A549 treated with dexamethasone at 1 μM for 4 hours (cell line): ENCODE measurements at places on chromosomes 4 and X. TPM values are rescaled to one million over a fixed set of nuclear protein-coding genes. Genes with fewer than 3 reads are reported as not detected.

Gene PAGE4
- total RNA-seq, result not detected in 5 replicates

Gene CT55
- not detected in 5 replicates for total RNA-seq

Gene RTL5
- 2.0 to 2.7 TPM (median 2.5 TPM) in 5 replicates for total RNA-seq

Gene ADH4
- not detected in 5 replicates for total RNA-seq

Gene MAGEA2
- 0.15 TPM in 1 of 5 replicates, not detected in the others for total RNA-seq

Gene HMX1
- total RNA-seq, result 0.10 to 0.15 TPM (median 0.12 TPM) in 4 of 5 replicates, not detected in the other

Gene XAGE1A
- total RNA-seq, result 21.1 to 62.0 TPM (median 33.5 TPM) in 5 replicates
